ENCODE measurements at places on chromosomes 7 and 10. TPM values are rescaled to one million over a fixed set of nuclear protein-coding genes. Genes with fewer than 3 reads are reported as not detected.

DNA sequence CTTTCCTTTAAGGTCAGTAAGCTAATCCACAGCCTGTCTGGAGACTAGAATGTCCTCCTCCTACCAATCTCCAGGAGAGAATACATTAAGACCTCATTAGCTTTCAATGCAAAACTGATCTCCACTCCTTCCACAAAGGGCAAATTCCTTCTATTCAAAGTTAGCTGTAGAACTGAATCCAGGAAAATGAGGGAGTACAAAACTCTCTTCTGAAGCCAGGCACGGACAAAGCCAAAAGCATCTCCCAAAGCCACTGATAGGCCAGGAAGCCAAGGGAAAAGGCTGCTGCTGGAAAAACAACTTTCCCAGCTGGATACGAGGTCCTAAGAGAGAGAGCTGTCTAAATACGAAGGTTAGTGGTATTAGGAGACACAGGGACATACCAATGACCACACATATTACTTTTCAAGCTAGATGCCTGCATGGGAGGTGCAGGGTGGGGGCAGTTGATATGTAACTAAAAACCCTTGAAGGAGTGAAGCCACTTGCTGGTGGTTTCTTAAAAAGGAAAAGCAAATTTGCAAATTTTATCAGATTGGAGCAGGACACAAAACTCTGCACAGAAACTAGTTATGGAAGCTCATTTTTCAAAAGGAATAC, 43.6 kb downstream of the MKX start:
- H3K36me3 ChIP-seq = no peaks in the 10 kb centered on the region
- DNase-seq = no peak
- no peak overlapping the region for H3K4me3 ChIP-seq
- peaks cover 16% of the 10 kb centered on the region for H3K27me3 ChIP-seq
- H3K4me1 ChIP-seq = no peaks in the 10 kb centered on the region
- no peak overlapping the region for H3K27ac ChIP-seq

- H3K4me1 ChIP-seq = peaks cover 9% of the 10 kb centered on the region
- H3K27ac ChIP-seq = no peak overlapping the region
- no peak for DNase-seq
- no peak overlapping the region for H3K4me3 ChIP-seq
- no peaks in the 10 kb centered on the region for H3K36me3 ChIP-seq
- peaks cover 3% of the 10 kb centered on the region for H3K27me3 ChIP-seq
These were observed 85.9 kb upstream of the CXCL12 start for GRCh38 chr10:44470784-44471183.

The SH2B2 gene
- total RNA-seq = 2.4 TPM

- no peak overlapping the region for H3K4me3 ChIP-seq
- no peak for DNase-seq
- H3K27ac ChIP-seq = no peak overlapping the region
- H3K36me3 ChIP-seq = peaks cover 19% of the 10 kb centered on the region
- peaks cover 11% of the 10 kb centered on the region for H3K4me1 ChIP-seq
- no peaks in the 10 kb centered on the region for H3K27me3 ChIP-seq
These were observed 183.6 kb downstream of the PFKFB3 start for GRCh38 chr10:6386346-6386745.

DNA sequence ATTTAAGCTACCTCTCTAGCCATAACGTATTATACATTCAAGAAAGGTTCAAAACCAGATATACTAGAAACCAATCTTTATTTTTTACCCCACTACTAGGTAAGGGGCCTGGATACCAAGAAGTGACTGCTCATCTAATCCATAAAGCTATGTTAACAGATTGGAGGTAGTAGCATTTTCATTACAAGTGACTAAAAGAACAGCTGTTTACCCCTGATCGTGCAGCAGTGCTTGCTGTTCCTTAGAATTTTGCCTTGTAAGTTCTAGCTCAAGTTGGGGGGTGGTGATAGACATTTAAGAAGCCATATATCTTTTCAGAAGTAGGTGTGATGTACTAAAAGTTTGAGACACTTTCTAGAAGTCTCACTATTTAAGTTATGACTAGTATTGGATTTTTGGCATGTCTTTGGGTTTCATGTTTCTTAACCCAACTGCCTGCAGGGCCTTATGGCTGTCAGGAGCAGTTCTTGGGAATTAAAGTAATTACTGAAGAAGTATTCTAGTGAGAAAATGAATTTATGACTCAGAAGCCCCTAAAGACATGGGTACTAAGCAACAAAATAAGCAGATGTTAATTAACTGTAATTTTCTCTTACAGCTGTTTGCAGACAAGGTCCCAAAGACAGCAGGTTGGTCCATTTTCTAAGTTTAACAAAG, 2.3 kb downstream of the PPIA start:
- peaks cover 47% of the 10 kb centered on the region for H3K36me3 ChIP-seq
- H3K27ac ChIP-seq = peak overlapping the region; percentile 95
- peak overlapping the region; percentile 95 for H3K4me3 ChIP-seq

DNA sequence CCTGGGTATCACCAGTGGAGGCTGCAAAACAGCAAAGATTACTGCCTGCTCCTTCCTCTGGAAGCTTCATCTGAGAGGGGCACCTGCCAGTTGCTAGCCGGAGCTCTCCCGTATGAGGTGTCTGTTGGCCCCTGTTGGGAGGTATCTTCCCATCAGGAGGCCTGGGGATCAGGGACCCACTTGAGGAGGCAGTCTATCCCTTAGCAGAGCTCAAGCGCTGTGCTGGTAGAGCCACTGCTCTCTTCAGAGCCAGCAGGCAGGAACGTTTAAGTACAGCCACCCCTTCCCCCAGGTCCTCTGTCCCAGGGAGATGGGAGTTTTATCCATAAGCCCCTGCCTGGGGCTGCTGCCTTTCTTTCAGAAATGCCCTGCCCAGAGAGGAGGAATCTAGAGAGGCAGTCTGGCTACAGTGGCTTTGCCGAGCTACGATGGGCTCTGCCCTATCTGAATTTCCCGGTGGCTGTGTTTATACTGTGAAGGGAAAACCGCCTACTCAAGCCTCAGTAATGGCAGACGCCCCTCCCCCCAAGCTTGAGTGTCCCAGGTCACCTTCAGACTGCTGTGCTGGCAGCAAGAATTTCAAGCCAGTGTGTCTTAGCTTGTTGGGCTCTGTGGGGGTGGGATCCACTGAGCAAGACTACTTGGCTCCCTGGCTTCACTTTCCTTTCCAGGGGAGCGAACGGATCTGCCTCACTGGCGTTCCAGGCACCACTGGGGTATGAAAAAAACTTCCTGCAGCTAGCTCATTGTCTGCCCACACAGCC, 19.6 kb downstream of the SEMA3E start:
- H3K27ac ChIP-seq = no peak overlapping the region
- no peak for DNase-seq
- no peaks in the 10 kb centered on the region for H3K27me3 ChIP-seq
- peaks cover 16% of the 10 kb centered on the region for H3K36me3 ChIP-seq

The PIP gene
- total RNA-seq = not detected
